NCI-H2029 treated with DMSO at 0.1 percent for 48 hours (cell line): ENCODE measurements at places on chromosomes 7 and 10.

DNA sequence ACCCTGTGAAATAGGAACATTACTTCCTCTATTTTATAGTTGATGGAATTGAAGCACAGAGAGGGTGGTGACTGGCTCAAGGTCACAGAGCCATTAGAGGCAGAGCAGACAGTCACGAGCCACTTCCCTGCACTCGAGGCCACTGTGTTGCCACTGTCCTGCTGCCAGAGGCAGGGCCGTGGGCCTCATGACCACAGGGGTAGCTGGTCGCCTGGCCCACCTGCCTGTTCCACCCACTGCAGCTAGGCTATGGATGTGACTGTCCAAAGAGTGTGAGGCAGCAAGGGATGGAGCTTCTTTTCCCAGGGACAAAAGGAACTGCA, 38.2 kb downstream of the RPS24 start:
- DNase-seq, result no peak

- DNase-seq, result no peak
Measured at GRCh38 chr10:46298477-46299285, 11.9 kb downstream of the ANTXRL start.

- DNase-seq, result no peak
Measured at GRCh38 chr10:16952610-16953009, 135.4 kb upstream of the RSU1 start.

DNA sequence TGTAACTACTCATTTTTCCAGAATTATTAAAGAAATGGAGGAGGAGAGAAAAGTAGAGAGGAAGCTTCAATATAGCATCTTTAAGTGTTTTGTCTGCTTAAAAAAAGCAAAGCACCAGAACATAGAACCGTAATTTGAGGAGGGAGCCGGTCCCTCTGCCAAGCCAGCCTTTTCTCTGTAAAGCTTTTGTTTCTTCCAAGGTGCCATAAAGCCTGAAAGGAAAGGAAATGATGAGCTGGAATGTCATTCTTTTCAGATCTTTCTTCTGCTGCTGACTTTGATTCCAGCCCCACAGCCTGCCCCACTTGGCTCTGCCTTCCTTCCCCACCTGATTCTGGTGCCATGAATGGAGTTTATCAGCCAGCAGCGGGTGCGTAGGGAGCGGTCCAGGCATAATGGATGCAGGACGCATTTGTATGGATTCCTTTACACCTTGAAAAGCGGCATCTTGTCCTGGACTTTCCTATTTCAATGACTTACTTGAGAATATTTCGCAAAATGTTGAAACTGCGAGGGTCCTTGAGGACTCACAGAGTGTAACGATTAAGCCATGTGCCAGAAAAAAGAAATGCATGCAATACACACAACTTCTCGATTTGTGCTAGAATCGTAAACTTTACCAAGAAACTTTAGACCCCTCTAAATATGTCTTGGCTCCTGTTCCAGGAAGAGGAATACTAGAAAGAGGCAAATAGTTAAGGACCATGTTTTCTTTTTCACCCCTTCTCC, 569.5 kb upstream of the MGMT start:
- DNase-seq, result no peak

DNA sequence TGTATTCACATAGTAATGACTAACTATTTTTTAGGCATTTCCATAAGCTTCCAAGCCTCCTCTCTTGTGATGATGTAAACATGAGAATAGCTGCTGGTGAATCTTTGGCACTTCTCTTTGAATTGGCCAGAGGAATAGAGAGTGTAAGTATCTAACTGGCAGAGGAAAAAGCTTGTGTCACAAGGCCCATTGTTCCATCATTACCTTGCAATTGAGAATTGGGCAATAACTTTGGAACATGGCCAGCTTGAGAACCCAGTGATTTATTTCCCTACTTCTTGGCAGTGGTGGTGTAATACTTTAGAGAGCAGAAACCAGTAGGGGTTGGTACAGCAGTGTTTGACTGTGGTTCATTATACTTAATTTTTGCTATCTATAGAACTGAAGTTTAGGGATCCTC, 12.0 kb downstream of the IFRD1 start:
- peak; percentile 81 for DNase-seq
